ENCODE measurements at places on chromosomes 7 and 10.
A peak's percentile ranks its signal among the peaks of the same experiment; 100 is the strongest.

DNA sequence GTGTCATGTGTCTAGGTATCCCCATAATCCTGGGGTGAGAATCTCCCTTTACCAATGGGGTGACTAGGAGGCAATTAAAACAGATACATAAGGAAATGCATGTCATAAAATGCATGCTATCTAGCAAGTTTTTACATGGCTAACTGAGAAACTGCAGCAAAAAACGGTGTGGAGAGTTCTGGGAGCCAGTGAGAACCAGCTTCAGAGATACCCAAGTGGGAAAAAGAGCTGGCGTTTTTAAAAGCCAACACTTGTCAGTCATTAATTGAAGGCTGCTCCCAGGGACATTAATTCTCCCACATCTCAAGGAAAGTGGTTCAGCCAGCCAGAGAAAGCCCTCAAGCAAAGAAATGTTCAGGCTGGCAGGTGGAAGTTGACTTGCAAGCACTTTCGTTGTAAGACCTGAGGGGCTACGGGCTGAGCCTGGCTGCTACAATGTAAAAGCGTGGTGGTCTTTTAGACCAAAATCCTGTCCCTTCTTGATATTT, 28.1 kb downstream of the ST8SIA6 start:
- DNase-seq = no peak

DNA sequence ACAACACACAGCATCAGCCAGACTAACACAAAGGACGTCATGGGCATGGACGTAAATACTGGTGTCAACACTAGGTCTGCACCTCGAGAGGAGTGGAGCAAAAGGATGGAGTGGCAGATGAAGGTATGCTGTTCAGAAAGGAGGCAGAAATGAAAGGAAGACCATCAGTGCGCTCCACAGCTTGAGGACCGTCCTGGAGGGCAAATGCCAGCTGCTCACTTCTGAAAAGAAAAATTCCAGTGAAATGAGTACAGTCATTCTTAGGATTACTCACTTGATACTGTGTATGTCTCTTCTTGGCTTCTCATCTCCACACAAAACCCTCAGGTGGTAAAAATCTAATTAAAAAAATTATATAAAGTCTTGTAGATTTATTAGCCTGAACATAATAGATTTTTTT, 44.8 kb downstream of the EGFR start:
- no peak for DNase-seq

DNA sequence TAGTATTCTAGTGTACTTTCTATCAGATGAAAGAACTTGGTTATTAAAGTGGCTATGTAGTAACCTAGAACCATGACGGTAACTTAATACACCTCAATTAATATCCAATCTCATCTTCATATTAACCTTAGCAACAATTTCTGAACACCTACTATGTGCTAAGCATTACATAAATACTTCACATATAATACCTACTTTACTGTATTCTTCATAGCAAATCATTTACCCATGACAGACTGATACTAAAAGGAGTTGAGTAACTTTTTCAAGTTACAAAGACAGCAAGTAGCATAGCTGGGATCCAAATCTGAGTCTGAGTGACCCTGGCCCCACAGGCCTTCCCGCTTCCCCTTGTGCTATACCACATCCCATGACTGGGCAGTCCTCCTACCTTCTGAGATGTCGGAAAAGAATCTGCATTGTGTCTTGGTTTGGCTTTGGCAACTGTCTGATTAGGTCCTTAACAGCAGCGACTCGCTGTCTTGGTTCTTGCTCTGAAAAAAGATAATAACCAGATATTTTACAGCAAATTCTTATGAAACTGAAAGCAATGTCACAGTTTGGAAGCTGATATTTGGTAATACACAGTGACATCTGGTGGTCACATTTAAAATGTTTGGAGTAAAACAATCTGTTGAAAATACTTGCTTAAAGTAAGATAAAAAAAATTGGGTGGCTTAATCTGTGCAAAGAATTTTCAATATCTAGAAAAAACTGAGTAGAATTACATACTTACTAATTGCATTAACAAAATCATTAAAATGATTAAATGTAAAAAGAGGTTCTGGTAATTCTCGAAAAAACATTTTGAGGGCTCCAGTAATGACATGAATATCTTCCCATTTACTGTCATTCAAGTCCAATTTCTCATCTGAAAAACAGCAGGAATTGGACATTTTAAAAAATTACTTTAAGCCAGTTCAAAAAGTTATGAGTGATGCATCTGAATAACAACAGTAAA, 120.1 kb downstream of the ARHGAP12 start:
- no peak for DNase-seq

DNA sequence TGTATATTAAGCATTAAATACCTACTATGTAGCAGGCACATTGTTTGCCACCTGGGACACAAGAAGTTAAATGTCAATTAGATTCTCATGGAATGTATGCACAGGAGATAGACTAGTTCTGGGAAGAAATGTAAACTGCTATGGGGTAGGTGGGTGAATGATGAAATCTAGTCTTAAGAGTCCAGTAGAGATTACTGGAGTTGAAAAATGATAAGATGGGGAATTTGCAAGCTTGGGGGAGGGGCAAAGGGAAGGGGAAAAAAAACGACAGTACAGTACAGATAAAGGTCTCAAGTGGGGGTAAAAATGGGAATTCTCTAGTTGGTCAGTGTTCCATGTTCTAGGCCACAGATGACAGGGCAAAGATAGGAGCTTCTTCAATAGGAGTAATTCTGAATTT, 94.4 kb downstream of the ATE1 start:
- no peak for DNase-seq

DNA sequence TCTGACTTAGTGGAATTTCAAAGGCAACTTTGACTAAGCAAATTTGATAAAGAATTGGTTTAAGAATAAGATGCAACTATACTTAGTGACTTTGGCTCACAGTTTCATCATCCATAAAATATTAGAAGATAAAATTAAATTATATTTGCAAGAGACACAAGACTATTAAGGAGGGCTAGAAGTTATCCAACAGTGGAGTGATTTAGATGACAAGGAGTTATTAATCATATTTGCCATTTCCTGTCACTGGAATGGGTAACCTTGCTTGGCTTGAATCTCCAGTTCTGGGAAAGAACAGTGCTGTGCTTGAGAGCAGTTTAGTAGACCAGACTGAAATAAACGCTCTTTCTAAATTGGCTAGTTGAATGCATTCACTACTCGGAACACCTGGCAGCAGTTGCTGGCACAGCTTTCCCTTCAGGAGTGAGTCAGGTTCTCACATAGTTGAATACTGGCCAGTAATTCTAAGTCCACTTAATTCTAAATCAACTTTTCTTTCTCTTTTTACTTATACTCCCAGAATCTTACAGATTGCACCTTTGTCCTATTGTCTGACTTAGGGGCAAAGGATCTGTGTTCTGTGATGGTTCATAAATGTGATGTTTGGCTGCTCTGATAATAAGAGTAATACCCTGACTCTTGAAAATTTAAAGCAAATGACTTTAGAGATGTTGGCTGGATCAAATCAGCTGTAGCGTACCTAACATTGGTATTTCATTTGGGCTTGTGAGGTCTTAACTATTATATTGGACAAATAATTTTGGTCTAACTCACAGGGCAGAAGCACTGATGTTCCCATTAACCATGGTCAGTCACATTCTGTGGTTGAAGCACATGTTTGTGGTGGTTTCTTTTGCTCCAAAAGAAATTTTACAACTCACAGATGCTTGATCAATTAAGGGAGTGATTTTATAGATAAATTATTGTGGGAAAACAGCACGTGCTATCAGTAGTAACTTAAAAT, 16.6 kb downstream of the STMP1 start:
- no peak for DNase-seq

- no peak for DNase-seq
Observed at GRCh38 chr10:5165738-5166137, 19.2 kb downstream of the AKR1C8 start.

- DNase-seq = no peak
Observed at GRCh38 chr7:36684954-36685353, 39.3 kb downstream of the AOAH start.

- no peak for DNase-seq
Observed at GRCh38 chr7:7177044-7177517, 5.3 kb upstream of the C1GALT1 start.

- no peak for DNase-seq
Observed at GRCh38 chr7:44439926-44440325, 50.5 kb downstream of the NUDCD3 start.

DNA sequence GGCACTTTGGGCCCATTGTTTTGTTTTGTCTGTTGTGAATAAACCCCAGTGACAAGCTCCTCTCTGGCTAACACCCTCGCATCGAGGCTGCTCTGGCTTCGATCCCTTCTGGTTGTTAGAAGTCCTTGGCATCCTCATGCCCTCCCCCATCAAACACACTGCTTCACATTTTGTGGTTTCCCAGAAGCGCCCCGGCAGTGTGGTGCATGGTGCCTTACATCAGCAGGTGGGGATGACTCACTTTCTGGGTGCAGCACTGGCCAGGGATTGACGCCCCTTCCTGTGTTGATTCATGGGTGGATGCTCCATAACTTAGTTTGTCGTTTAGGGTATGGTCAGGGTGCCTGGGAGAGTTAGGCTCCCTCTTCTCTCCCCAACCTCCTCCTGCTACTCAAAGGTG, 51.4 kb downstream of the PLPP4 start:
- DNase-seq = no peak

DNA sequence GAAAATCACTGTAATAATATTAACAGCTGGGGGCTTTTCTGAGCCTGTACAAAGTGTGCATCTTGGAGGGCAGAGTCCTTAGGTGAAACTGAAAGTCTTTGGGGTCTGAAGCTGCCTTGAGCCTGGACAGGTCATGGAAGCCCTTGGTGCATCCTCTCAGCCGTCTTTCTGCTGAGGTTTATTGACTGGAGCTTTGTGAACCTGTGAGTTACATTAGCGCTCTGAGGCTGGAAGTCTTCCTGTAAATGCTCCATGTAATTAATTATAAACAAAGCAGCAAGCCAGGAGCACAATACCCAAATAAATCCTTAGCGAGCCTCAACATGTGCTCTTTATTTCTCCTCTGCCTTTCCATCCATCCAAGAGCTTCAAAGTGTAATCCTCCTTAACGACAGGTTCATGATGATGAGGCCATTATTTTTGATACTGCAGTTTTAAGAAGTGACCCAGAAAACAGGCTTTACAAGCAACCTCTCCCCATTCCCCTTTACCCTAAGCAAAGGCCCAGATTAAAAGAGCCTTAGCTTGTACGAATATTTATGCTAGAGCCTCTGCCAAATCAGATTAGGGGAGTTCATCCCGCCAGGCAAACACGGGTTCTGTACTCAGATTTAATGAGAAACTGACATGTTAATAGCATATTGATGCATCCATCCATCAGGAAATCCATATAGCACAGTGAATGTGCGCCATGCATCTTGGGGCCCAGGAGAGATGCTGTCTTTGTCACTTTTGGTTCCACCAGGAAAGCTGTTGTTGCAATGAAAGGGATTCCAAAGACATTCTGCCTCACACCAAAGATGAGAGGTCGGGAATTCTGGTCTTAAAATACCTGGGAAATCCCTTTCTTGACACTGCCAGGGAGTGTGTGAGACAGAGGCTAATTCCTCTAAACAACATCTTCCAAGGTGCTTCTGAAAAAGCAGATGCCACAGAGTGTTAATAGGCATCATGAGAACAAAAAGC, 118.1 kb downstream of the ANLN start:
- no peak for DNase-seq

DNA sequence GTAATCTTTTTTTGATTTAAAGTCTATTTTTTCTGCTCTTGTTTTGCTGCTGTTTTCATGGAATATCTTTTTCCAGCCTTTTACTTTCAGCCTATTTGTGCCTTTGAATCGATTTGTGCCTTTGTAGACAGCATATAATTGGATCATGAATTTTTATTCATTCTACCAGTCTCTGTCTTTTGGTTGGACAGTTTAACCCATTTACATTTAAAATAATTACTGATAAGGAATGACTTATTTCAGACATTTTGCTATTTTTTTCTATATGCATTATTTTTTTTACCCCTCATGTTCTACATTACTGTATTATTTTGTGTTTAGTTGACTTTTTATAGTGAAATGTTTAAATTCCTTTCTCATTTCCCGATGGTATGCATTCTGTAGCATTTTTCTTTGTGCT, 99.6 kb downstream of the EXOC4 start:
- DNase-seq = no peak

GRCh38 chr10:98446151-98446660, 529 bp downstream of the HPS1 start:
- DNase-seq = peak; percentile 46

GRCh38 chr10:75772153-75772887, 340.9 kb downstream of the LRMDA start:
- no peak for DNase-seq

DNA sequence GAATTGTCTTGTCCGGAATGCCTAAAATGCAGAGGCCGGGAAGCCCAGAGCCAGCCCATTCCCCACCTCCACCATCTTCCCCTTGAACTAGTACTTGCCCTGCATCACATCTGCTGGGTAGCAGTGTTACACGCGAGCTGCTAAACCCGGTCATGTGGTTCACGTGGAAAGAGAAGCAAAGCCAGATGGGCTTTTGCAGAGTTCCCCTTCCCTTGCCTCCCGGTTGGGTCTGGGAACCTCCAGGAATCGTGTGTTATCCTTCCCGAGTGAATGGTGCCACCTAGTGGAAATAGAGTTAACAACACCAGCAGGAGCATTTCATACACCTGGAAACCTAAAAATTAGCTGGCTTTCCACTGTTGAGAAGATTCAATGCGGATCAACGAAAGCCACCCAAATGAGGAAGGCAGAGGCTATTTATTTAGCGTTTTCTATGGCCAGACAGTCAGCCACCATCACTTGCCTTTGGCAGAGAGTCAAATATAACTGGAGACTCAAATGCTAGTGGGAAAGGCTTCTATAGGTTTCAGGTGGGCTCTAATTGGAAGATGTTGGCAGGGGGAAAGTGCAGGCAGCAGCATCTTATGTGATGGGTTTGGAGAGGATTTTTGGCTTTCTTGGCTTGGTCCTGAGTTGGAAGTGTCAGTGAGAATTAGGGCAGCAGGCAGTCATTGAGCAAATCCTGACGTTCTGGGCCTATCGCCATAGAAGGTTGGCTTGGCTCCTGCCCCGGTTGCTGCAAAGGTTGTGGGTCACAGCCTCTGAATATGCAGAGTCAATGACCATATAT, 12.9 kb upstream of the DENND2A start:
- DNase-seq = no peak
